NCI-H748 treated with DMSO at 0.1 percent for 48 hours (cell line): ENCODE measurements at places on chromosomes 1 and 21.
A peak's percentile ranks its signal among the peaks of the same experiment; 100 is the strongest.

- DNase-seq = no peak
These were observed 7.7 kb downstream of the ABCG1 start for GRCh38 chr21:42226626-42227025.

GRCh38 chr1:234533975-234534876 lies 55.2 kb upstream of the TARBP1 start:
- peak; percentile 41 for DNase-seq

DNA sequence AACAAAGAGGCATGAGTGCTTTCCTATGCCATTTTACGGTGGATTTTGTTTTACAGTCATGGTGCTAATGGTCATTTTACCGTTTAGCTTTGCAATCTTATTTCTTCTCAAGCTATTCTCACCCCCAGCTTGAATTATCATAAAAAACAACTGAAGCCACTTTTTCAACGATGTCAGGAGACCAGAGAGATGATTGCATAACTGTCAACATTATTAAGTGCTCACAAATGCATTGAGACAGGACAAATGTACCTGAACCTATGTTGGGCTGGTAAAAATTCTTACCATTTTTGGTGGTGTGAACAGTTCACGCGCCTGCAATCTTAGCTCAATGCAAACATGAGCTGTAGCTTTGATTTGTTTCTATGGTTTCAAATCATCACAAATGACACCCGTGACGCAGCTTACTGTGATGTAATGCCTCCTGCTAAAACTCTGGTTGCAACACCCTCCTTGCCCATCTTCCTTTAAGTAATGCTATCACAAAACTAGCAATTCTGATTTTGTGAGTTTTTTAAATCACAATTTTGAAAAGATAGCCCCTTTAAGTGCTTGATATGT lies 104.4 kb downstream of the UCHL5 start:
- no peak for DNase-seq

- DNase-seq = no peak
These were observed 1114.2 kb downstream of the PLA2G4A start for GRCh38 chr1:187942986-187943385.

- DNase-seq = no peak
These were observed 78.2 kb downstream of the SLC66A1 start for GRCh38 chr1:19390166-19390850.

GRCh38 chr1:221435504-221435904 lies 306.4 kb downstream of the DUSP10 start:
- peak; percentile 48 for DNase-seq

GRCh38 chr21:18655931-18656330 lies 252.3 kb upstream of the TMPRSS15 start:
- no peak for DNase-seq

DNA sequence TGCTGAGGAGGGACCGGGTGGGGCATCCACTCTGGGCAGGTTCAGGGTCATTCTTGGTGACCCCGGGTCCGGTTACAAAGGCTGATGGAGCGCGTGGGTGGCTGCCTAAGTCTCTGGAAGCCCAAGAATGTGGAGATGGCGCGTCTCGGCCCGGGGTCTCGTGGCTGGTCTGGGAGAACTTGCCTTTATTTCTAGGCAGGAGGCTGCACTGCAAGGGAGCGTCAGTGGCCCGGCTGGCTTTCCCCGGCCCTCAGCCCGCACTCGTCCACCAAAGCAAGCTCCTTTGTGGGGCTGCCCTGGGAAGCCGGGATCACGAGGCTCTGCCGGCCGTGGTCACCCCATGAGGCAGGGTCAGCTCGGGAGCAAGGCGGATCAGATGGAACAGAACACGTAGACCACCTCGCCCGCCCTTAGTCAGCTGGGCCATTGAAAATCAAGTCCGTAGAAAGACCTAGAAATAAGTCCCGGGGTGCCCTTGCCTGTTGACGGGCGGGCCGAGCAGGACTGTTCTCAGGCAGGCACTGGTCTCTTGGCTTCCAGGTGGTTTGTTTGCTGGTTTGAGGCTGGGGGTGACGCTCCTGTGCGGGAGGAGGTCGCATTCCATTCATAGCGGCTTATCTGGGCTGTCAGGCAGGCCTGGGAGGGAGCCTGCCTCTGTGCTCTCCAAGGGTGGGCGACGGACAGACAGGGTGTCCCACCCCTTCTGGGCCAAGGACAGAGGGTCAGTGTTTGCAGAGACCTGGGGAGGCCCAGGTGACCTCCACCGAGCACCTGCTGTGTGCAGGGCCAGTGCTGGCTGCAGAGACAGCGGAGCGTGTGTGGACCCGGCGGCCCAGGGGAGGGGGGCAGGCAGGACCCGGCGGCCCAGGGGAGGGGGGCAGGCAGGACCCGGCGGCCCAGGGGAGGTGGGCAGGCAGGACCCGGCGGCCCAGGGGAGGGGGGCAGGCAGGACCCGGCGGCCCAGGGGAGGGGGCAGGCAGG lies 25.8 kb downstream of the COL18A1 start:
- DNase-seq = no peak

DNA sequence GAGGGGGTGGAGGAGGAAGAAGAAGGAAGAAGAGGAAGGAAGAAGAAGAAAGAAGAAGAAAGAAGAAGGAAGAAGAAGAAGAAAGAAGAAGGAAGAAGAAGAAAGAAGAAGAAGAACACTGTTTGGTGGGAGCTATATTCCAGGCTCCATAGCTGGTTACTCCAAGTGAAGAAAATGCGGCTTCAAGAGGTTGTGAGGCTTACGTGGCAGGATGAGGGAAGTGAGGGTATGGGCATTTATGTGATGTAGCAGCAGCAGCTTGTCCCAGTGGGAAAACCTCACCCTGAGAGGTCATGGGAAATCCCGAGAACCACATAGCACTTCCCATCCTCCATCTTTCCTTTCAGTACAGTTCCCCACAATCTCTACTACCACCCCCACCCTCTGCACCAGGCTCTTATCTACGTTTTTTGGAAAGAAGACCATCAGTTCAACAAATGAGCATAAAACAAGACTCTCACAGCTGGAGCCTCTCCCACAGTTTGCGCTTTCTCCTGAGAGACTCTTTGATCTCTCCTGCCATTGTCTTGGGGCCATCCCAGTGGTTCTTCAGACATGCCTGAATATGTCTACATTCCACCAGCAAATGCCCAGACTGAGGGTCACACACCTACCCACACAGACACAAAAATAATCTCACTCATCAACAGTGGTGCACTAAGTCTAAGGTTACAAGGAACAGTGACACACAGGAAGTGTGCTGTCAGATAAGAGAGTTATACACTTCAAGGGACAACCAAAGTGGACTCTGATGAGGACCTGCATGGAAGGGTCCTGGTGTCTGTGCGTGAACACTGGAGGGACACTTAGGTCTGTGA lies 77.9 kb upstream of the KCNJ15 start:
- DNase-seq = no peak

- DNase-seq = no peak
These were observed 18.9 kb downstream of the SDE2 start for GRCh38 chr1:225980005-225980836.

DNA sequence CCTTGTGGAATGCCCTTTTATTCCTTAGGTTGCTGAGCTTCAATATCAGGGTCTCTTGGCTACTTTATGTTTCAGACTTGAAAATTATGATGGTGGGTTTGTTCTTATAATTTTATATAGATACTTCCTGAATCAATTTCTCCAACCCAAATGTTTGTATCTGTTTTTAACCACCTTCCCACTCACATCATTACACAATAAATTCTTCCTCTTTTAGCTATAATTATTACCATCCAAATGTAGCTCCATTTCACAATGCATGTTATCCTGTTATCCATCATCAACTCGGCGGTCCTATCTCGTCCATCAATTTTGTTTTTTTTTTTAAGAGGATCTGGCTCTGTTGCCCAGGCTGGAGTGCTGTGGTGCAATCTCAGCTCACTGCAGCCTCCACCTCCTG lies 357.6 kb upstream of the ZP4 start:
- no peak for DNase-seq

GRCh38 chr1:94119306-94119705 lies 1.6 kb downstream of the ABCA4 start:
- no peak for DNase-seq

DNA sequence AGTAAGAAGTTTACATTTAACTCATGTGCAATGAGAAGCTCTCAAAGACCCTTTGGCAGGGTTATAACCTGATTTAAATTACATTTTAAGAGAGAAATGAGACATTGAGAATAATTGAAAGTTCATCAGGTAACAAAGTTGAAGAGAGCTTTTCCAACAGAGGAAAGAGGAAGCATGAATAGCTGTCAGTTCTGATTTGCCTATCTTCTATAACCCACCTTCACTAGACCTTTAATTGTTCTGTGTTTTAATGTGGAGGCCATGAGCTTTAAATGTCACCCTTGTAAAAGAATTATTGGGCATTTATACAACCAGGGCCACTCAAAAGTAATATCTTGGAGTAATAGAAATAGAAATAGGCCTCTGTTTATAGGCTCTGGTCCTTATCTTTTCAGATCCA lies 9.3 kb upstream of the FCRL1 start:
- no peak for DNase-seq

- no peak for DNase-seq
These were observed 2.9 kb downstream of the CHAF1B start for GRCh38 chr21:36388096-36388495.
